Spleen (tissue), 13 donors: ENCODE measurements at places on chromosomes 12 and 14.

- DNase-seq = no peak
These were observed 106.6 kb upstream of the VASH1 start for GRCh38 chr14:76654573-76655108.

DNA sequence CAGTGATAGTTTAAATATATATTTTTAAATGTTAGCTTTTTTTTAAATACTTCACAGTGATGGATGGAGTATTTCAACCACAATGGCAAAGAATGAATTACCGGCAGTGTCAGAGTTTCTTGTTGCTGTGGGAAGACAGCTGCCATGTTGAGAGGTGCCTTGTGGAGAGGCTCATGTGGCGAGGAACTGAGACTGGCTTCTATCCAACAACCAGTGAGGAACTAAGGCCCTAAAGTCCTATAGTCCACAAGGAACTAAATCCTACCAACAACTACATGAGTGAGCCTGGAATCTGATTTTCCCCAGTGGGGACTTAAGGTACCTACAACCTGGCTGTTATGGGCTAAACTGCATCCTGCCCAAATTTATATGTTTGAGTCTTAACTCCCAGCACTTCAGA lies 220.2 kb upstream of the PLEKHG7 start:
- DNase-seq = no peak

DNA sequence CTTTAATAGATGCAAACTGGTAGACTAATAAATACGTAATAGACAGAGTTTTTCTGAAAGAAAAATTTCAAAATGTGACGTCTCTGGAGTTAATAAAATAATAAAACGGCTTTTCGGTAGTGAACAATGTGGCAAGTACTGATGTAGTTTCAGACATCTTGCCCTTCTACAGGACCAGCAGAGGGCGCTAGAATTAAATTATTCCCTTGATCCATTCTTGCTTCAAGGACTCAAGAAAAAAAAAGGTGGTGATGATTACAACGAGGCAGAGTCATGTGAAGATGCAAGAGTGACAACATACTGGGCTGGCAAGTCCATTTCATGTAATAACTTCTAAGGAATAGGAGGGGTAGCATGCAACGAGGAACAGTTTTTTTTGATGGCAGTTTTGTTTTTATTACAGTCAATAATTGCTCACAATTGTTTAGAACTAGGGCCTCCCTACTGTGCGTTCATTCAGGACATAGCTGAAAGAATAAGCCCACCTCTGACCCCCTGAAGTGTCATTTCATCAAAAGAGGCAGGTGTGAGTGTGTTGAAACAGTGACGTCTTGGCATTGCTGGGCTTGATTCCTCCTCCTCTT lies 101.0 kb upstream of the GZMB start:
- no peak for DNase-seq

DNA sequence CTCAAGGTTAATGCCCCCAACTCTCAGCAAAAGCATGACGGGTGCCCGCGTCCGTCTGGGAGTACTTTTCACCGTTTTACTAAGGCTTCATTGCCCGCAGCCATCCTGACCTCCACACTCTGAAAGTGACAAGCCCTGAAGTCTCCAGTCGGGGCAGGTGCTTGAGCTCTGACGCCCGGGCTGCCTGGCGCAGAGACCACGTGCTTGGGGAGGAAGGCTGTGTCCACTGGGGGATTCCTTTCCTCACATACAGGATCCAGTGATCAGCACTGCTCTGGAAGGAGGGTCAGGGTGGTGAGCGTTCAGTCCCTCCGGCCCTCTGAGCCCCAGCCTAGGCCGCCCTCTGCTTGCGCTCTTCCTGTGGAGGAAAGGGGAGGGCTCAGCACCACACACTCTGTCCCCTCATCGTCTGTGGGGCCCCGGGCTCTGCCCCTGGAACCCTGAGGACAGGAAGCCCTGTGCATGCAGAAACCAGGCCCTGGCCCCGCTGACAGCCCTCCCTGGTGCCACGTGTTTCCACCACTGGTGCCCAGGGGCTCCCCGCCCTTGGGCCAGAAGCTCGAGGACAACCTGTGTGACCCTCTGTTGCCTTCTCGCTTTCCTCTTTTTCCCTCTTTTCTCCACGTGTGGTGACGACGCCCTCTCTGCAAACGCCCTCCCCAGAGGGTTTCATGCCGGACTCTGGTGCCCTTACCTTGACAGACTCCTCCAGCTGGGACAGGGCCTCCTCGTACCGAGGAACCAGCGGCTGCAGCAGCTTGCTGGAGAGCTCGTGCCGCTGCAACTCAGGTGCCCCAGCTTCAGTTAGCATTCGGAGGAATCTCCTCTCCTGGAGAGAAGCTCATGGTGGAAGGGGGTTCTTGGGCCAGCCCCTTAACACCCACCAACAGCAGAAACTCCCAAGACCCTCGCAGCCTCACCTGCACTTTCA lies 4.9 kb downstream of the DDX51 start:
- no peak for DNase-seq
